ENCODE measurements at places on chromosomes 3 and 15.
A peak's percentile ranks its signal among the peaks of the same experiment; 100 is the strongest.

- DNase-seq = no peak
Observed at GRCh38 chr3:38354588-38355330, 8.2 kb downstream of the XYLB start.

- DNase-seq = no peak
Observed at GRCh38 chr3:70400194-70400593, 87.8 kb upstream of the MDFIC2 start.

GRCh38 chr3:12138044-12138443 is 20.7 kb downstream of the TIMP4 start:
- no peak for DNase-seq

DNA sequence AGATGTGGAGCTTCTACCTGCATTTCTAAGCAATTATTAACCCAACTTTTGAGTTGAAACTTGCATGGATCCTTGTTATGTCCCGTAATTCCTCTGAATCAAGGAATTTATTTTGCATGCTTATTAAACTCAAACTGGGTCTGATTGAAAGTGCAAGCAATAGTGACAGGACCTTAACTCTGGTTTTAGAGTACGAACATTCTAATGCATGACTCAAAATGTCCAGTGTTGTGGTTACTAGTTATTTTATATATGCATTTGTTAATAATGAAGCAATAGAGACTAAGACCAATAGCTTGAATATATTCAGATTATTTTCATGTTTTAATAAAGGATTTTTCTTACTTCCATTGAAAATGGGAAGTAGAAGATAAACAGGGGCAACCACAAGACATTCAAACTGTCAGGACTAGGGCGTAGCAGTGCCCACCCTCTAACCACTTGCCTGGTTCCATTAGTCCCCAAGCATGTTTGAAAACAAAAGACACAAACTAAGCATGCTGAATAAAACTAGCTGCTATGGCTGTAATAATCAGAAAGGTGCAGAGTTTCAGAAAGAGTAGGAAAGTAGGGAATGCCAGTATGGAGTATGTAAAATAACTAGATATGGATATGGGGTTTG is 28.1 kb downstream of the OIP5 start:
- DNase-seq = no peak

DNA sequence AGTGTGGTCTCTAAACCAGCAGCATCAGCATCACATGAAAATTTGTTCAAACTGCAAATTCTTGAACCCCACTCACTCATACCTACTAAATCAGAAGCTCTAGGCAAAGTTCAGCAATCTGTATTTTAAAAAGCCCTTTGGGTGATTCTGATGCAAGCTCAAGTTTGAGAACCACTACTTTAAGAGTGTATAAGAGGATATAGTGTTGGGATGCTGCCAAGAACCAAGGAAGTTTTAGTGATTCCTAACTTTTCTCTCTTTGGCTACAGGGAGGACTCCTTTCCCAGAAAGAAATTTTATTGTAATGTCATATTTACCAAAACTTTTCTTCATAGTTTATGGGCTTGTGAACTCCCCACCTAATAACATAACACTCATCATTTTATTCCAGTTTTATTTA is 422.2 kb downstream of the TBC1D5 start:
- DNase-seq = no peak

DNA sequence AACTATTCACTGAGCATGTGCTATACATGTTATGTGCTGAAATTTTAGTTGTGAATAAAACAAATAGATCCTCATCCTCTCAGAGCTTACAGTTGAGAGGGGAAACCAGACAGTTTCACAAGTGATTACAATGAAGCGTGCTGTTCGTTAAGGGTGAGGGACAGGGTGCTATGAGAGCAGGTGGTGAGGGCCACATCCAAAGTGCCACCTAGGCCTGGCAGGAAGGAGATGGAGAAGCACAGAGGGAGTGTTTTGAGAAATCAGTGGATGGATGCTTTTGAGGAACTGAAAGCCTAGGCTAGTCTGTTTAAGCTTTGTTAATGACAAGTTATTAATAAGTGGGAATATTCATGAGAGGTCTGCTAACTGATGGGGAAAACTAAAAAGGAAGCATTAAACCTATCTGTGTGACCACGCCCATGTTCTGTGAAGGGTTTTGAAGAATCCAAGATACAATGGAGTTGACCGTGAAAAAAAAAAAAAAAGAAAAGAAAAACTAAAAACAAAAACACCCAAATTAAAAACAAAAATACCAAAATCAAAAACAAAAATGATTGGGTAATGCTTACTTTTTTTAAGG is 7.3 kb downstream of the MCTP2 start:
- no peak for DNase-seq

GRCh38 chr15:74317820-74318375 is 49.5 kb downstream of the CYP11A1 start:
- no peak for DNase-seq

DNA sequence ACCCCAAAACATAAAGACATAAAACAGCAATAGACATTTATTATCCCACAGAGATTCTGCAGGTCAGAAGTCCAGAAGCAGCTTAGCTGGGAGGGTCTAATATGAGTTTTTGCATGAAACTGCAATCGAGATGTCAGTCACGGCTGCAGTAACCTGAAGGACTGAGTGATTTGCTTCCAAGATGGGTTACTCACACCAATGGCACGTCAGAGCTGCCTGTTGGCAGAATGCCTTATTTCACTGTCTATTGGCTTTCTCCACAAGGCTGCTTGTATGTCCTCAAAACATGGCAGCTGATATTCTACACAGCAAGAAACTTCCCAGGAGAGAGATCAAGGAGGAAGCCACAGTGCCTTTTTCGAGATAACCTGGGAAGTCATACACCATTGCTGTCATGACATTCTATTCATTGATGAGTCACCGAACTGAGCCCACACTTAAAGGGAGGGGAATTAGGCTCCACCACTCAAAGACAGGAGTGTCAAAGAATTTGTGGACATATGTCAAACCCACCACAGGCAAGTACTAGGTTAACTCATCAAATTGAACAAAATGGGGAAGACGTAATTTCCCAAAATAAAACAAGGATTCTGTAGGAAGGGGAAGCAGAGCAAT is 122.2 kb downstream of the SYNPR start:
- no peak for DNase-seq

- DNase-seq = peak; percentile 48
Observed at GRCh38 chr15:90686435-90687218, 30.5 kb upstream of the BLM start.

DNA sequence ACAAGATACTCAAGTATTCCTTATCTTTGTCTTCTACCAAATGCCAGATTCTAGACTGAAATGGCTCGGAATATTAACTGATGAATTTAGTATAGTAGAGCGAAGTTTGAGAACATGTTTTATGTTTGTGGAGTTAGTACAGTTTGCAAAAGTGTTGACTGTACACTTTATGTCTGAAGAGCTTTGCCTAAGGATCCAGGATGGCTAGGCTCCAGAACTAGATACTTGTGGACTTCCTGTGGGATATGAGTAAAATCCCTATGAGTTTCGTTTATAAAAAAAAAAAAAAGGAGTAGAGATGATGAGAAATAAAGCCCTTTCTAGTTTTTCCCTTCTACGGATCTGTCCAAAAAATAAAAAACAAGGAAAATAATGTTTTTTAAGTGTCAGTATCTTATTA is 96.7 kb downstream of the TP63 start:
- no peak for DNase-seq

GRCh38 chr3:39013289-39013688 is 38.5 kb downstream of the SCN11A start:
- no peak for DNase-seq

GRCh38 chr3:56985878-56986277 is 74.6 kb upstream of the SPATA12 start:
- no peak for DNase-seq

Data from activated T-helper 1 cell treated with anti-CD3 and anti-CD28 coated beads, Interleukin-12 subunit alpha, Interleukin-12 subunit beta, Interleukin-2, Interleukin-4 antibody, amounts not matched to agents 30 ng/mL and 10 ng/mL and 1 ng/mL, durations not matched to agents 14 hours and 24 hours and 36 hours (primary cell).